Sigmoid colon (tissue), 7 donors: ENCODE measurements at places on chromosomes 11 and 22. TPM values are rescaled to one million over a fixed set of nuclear protein-coding genes. Genes with fewer than 3 reads are reported as not detected.

The CSRP3 gene
- polyA plus RNA-seq: 1.2 TPM

The RIMBP3C gene
- polyA plus RNA-seq: 0.10 TPM

The SAA2 gene
- polyA plus RNA-seq: 7.8 TPM

The CARD10 gene
- polyA plus RNA-seq: 37.7 TPM

The IGF2 gene
- 2.4 TPM for polyA plus RNA-seq

The RASGRP2 gene
- 4.8 TPM for polyA plus RNA-seq

The PACSIN2 gene
- polyA plus RNA-seq: 126 TPM

The TREH gene
- polyA plus RNA-seq: 1.2 TPM

The FAM83F gene
- polyA plus RNA-seq: 19.5 TPM

The PANX3 gene
- polyA plus RNA-seq: not detected

The KCNA4 gene
- not detected for polyA plus RNA-seq
